Heart right ventricle (tissue), 16 donors: ENCODE measurements at places on chromosomes 3 and 15.

DNA sequence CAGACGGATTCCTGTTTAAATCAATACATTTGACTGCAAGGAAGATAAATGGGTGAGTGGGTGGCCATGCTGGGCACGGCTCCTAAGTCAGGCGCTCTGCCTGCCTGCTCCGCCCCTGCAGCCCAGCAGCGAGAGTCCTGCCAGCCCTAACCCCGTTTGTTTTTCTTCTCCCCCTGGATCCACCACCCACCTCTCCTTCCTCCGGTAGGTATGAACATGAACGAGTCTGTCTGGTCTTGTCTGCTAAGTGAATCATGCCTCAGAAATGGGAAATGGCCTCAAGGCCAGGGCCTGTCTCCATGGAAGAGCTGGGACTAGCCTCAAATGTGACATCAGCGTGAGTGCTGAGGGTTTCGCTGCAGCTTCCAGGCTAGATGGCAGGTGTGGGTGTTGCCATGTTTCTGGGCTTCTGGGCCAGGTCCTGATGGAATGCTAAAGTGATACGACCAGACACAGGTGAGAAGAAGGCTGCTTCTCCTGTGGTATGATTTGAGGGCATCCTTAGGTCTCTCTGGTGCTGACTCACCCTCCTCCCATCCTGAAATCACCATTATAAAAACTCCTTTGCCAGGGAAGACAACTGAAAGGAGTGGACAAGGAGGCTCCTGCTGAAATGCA lies 5.6 kb upstream of the FEM1B start:
- peaks cover 43% of the 10 kb centered on the region for H3K4me1 ChIP-seq
- H3K36me3 ChIP-seq, result no peaks in the 10 kb centered on the region
- no peak overlapping the region for H3K4me3 ChIP-seq

DNA sequence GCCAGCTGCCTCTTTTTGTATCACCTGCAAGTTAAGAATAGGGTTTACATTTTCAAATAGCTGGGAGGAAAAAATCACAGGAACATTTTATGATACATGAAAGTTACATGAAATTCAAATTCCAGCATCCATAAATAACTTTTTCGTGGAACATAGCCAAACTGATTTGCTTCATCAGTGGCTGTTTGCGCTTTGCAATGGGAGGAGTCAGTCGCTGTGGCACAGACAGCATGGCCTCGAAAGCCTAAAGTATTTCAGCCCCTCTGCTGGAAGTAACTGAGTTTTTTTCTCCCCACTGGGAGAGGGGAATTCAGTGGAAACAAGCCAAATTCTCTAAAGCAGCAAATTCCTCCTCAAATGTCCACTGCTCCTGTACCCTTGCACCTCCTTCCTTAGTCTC lies 271.9 kb downstream of the SUCLG2 start:
- DNase-seq, result no peak
- peaks cover 25% of the 10 kb centered on the region for H3K4me1 ChIP-seq
- no peak overlapping the region for H3K4me3 ChIP-seq
- H3K27ac ChIP-seq, result no peak overlapping the region
- H3K36me3 ChIP-seq, result no peaks in the 10 kb centered on the region
- no peaks in the 10 kb centered on the region for H3K27me3 ChIP-seq

GRCh38 chr3:108311797-108312196 lies 15.4 kb downstream of the HHLA2 start:
- no peak overlapping the region for H3K4me3 ChIP-seq
- no peaks in the 10 kb centered on the region for H3K4me1 ChIP-seq
- no peak for DNase-seq
- no peak overlapping the region for H3K27ac ChIP-seq
- peaks cover under 1% of the 10 kb centered on the region for H3K27me3 ChIP-seq

DNA sequence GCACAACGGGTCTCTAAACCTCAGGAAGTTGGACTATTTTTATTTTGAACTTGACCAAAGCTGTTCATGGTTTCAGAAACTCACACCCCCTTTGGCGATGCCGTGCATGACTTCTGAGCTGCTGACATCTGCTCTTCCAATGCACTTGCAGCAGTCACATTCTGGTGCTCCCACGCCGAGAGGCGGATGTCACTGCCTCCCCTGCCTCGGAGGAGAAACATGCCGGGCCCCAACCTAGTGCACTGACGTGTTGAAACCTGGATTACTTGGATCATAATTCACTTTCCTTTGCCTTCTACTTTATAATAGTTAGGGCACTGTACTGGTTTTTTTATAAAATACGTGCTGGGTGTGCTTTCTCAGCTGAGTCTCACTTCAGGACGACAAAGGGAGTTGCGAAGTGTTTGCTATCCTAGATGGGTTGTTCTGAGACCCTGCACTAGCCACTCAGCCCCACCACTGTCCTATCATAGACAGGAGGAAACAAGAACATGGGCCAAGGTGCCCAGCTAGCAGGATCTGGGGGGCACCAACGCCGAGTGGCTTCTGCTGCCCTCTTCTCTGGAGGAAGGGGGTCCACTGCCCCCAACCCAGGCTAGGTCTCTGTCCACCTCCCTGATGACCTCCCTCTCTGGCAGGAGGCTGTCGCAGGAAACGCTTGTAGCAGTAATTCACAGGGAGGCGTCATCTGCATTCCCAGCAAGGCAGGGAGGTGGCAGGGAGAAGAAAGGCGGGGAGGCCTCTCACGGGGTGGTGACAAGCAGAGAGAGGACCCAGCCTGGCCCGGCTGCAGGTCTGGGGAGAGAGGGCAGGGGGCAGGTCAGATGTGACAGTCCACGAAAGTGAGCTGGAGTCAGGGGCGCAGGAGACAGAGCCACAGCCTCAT lies 158.8 kb upstream of the IQSEC1 start:
- H3K4me1 ChIP-seq, result peaks cover 22% of the 10 kb centered on the region
- H3K27me3 ChIP-seq, result peaks cover 26% of the 10 kb centered on the region
- no peak overlapping the region for H3K4me3 ChIP-seq
- no peaks in the 10 kb centered on the region for H3K36me3 ChIP-seq
- no peak overlapping the region for H3K27ac ChIP-seq

GRCh38 chr3:71419369-71419768 lies 164.2 kb downstream of the FOXP1 start:
- H3K27me3 ChIP-seq, result no peaks in the 10 kb centered on the region
- no peak for DNase-seq
- H3K27ac ChIP-seq, result no peak overlapping the region
- H3K4me1 ChIP-seq, result peaks cover 17% of the 10 kb centered on the region
- no peaks in the 10 kb centered on the region for H3K36me3 ChIP-seq

- peaks cover 14% of the 10 kb centered on the region for H3K4me1 ChIP-seq
- H3K36me3 ChIP-seq, result no peaks in the 10 kb centered on the region
- H3K27ac ChIP-seq, result no peak overlapping the region
- DNase-seq, result no peak
These were observed 73.2 kb downstream of the STAG1 start for GRCh38 chr3:136678981-136679380.

DNA sequence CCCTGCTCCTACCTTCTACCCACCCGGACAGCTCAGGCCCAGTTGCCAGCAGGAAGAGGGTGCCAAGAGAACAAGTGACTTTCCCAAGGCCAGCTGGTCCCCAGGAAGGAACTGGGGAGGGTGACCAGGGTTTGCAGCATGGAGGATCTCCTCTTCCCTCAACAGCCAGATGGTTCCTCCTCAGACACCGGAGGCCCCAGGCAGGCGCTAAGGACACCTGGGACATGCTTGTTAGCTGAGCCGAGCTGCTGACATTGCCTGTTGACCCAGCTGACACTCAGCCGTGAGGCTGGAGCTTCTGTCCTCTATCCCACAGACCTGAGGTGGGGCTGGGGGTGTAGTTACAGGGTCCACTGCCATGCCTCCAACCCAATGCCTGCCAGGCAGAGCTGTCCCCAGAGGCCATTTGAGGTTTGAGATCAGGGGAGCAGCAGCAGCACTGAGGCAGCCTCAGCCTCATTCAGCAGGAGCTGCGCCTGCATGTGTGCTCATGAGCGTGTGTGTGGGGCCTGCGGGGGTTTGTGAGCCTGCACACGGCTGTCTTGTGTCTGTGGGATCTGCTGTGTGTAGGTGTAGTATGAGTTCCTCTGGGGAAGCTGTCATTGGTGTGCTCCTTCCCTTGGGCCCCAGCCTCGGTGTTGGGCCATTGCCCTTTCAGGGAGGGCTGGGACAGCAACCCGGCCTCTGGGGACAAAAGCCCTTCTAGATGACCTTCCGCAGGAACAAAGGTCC lies 7.1 kb downstream of the CPLX3 start:
- no peaks in the 10 kb centered on the region for H3K4me1 ChIP-seq
- no peaks in the 10 kb centered on the region for H3K27me3 ChIP-seq
- H3K36me3 ChIP-seq, result peaks cover 23% of the 10 kb centered on the region
- H3K27ac ChIP-seq, result no peak overlapping the region

GRCh38 chr3:122730240-122730639 lies 49.6 kb downstream of the PARP14 start:
- H3K27me3 ChIP-seq, result no peaks in the 10 kb centered on the region
- H3K27ac ChIP-seq, result no peak overlapping the region
- no peak overlapping the region for H3K4me3 ChIP-seq
- DNase-seq, result no peak

GRCh38 chr3:31008994-31009393 lies 114.5 kb upstream of the GADL1 start:
- H3K27me3 ChIP-seq, result no peaks in the 10 kb centered on the region
- DNase-seq, result no peak
- H3K36me3 ChIP-seq, result no peaks in the 10 kb centered on the region
- H3K4me3 ChIP-seq, result no peak overlapping the region
- no peak overlapping the region for H3K27ac ChIP-seq
- H3K4me1 ChIP-seq, result peaks cover 5% of the 10 kb centered on the region
